ENCODE measurements at places on chromosomes 1 and 21.

DNA sequence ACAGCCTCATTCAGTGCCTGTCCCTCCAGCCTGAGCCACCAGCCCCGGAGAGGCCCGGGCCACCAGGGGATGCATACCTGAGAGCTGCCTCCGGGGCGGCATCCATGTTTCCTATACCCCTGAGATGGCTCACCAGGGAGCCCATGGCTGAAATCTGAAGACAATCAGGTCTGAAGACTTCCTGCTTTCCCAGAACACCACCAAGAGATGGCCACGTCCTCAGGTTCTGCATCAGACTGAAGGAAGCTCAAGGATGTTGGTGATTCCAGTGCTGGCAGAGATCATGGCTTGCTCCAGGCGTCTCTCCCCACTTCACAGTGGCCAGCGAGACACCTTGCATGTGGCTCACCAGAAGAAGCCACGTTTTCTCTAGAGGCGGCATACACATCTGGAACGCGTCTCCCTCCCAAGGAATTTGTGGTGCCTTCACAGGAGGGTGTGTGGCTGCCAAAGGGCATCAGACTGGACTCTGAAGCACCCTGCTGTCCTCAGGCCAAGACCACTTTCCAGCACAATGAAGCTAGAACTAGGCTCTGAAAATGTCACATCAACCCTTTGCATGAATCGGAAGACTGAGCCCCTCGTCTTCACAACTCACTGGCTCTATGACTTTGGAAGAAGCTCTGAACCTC lies 170.7 kb upstream of the IRF2BP2 start:
- no peak for DNase-seq

DNA sequence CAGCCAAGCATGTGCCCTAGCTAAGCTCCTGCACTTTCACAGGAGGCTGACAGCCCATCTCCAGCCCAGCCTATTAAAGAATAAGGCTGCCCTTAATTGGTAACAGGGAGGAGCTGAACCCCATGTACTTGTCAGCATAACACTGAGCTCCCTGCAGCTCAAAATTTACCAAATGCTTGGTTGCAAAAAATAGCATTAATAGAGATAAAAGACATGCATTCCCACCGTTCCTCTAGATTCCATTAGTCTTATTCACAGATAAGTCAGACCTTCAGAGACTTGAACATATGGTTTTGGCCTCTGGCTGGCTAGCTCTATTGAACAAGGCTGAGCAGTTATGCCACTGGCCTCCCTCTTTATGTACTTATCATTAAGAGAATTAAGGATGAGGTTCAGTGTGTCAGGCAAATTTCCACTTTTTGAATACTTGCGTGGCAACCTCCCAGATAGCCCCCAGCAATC lies 29.2 kb downstream of the OLFML3 start:
- no peak for DNase-seq

DNA sequence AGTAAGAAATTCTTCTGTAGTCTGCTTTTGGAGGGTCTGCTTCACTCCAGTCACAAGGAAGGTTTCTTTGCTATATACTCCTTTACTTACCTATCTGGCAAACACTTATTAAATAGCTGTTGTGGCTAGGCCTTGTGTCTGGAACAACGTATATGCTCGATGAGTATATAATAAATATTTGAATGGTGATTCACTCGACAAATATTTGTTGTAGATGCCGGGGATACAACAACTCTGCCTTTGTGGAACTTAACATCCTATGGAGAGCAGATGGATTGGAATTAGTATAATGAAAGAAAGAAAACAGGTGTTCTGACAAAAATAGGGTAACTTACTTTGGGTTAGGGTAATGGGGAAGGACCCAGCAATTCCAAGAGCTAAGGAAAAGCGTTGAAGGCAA lies 31.1 kb downstream of the KPNA6 start:
- DNase-seq: no peak

GRCh38 chr1:27912429-27912828 lies 22.4 kb upstream of the SMPDL3B start:
- no peak for DNase-seq

- no peak for DNase-seq
These were observed 223.7 kb upstream of the ADAMTS5 start for GRCh38 chr21:27190601-27191000.

DNA sequence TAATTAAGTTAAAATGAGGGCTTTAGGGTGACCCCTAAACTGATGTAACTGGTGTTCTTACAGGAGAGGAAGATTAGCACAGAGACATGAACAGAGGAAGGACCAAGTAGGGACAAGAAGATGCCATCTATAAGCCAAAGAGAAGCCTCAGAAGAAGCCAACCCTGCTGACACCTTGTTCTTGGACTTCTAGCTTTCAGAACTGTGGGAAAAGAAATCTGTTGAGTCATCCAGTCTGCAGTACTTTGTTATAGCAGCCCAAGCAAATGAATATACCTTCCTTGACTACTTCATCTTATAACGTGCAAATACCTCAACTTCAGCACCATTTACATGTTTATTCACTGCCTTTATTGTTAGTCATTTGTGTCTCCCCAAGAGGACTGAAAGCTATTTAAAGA lies 3.4 kb downstream of the ZBTB21 start:
- DNase-seq: no peak

- DNase-seq: no peak
These were observed 344.8 kb downstream of the SIPA1L2 start for GRCh38 chr1:232285138-232285537.

- DNase-seq: no peak
These were observed 83.2 kb downstream of the SPSB1 start for GRCh38 chr1:9375912-9376311.

GRCh38 chr1:227257964-227258363 lies 60.3 kb downstream of the CDC42BPA start:
- DNase-seq: no peak

GRCh38 chr1:156217871-156218270 lies 5.1 kb downstream of the PMF1 start:
- DNase-seq: no peak

GRCh38 chr21:25506261-25506660 lies 101.0 kb downstream of the MRPL39 start:
- DNase-seq: no peak

GRCh38 chr1:60262701-60263100 lies 189.1 kb upstream of the C1orf87 start:
- no peak for DNase-seq

GRCh38 chr1:63677497-63677896 lies 84.3 kb downstream of the PGM1 start:
- DNase-seq: no peak

GRCh38 chr1:195876792-195877191 lies 731.4 kb downstream of the KCNT2 start:
- no peak for DNase-seq

- no peak for DNase-seq
These were observed 272.5 kb downstream of the RRAGC start for GRCh38 chr1:38586993-38587646.

DNA sequence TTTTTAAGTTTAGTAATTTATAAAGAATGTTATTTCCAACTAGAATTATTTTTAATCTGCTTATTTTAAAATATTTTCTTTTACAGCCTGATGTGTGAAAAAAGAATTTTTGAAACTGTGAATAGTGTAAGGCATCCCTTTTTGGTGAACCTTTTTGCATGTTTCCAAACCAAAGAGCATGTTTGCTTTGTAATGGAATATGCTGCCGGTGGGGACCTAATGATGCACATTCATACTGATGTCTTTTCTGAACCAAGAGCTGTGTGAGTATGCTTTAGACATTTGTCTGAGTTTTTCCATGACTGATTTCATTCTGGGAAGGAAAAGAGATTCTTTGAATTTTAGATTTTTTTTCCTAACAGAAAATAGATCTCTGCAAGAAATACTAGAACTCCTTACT lies 77.9 kb downstream of the GTF2B start:
- no peak for DNase-seq

DNA sequence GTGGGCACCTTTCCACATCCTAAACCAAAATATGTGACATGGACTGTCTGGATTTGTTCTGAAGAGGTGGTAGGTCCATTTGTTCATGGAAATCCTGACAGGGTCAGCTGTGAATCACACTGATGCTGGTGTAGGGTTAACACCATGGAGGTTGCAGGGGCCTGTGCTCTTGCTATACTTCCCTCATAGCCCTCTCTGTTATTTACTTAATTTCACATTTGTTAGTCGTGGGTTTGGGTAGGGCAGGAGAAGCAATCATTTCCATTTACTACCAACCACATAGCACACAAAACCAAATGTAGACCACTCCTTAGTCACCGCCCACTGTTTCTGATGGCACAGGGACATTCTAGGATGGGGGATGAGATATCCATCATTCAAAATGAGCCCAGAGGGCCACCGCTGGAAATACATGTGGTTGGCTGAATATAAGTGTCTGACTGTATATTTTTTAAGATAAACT lies 61.8 kb upstream of the POU2F1 start:
- no peak for DNase-seq

- DNase-seq: no peak
These were observed 98.9 kb upstream of the ADAR start for GRCh38 chr1:154706851-154707250.

- no peak for DNase-seq
These were observed 15.5 kb downstream of the MX1 start for GRCh38 chr21:41441546-41441945.

GRCh38 chr1:7356079-7356478 lies 415.0 kb upstream of the VAMP3 start:
- no peak for DNase-seq

GRCh38 chr1:97929874-97930851 lies 9.3 kb upstream of the DPYD start:
- DNase-seq: no peak

- DNase-seq: no peak
These were observed 241.2 kb downstream of the RGS7 start for GRCh38 chr1:241115784-241116183.

Measured in stimulated activated CD8-positive, alpha-beta memory T cell treated with anti-CD3 and anti-CD28 coated beads, Interleukin-2, amount 100 ng/mL, for 1 hour (primary cell).